Camera-type eye (tissue), 1 donor: ENCODE measurements at places on chromosomes 4 and X. TPM values are rescaled to one million over a fixed set of nuclear protein-coding genes. Genes with fewer than 3 reads are reported as not detected.

The HELT gene
- total RNA-seq = 1.0 TPM

The BMPR1B gene
- 13.0 TPM for total RNA-seq

The SSX1 gene
- total RNA-seq = not detected

The XKRX gene
- 0.77 TPM for total RNA-seq

The GPRASP2 gene
- 78.6 TPM for total RNA-seq

The CSAG1 gene
- not detected for total RNA-seq

The MORF4L2 gene
- total RNA-seq = 295 TPM

The PCDH10 gene
- total RNA-seq = 19.4 TPM

The HAND2 gene
- total RNA-seq = 0.33 TPM

The BRS3 gene
- total RNA-seq = not detected

The GPC3 gene
- total RNA-seq = 64.9 TPM

The ZDHHC15 gene
- 8.0 TPM for total RNA-seq

The CXCL8 gene
- 4.7 TPM for total RNA-seq

The RNF175 gene
- total RNA-seq = 9.8 TPM

The PTCHD1 gene
- total RNA-seq = 1.7 TPM

The YY2 gene
- 3.2 TPM for total RNA-seq

The KCNIP4 gene
- total RNA-seq = 16.3 TPM

The ATOH1 gene
- not detected for total RNA-seq

The CXXC4 gene
- 60.7 TPM for total RNA-seq

The ARL9 gene
- 0.99 TPM for total RNA-seq

The FMR1NB gene
- total RNA-seq = not detected

The ETDC gene
- total RNA-seq = not detected

The CSAG2 gene
- not detected for total RNA-seq

The PDE5A gene
- total RNA-seq = 101 TPM

The FAM9C gene
- not detected for total RNA-seq

The TRPC3 gene
- 5.3 TPM for total RNA-seq

The TAF7L gene
- total RNA-seq = not detected

The OPHN1 gene
- total RNA-seq = 19.1 TPM

The THOC2 gene
- 175 TPM for total RNA-seq

The TCP11X2 gene
- total RNA-seq = 6.8 TPM

The NXF2 gene
- not detected for total RNA-seq

The F8 gene
- 5.9 TPM for total RNA-seq

The XK gene
- total RNA-seq = 5.8 TPM

The EDA2R gene
- 2.6 TPM for total RNA-seq

The TLR1 gene
- 9.6 TPM for total RNA-seq

The IL2 gene
- not detected for total RNA-seq

The SPARCL1 gene
- total RNA-seq = 261 TPM

The TLL1 gene
- total RNA-seq = 23.9 TPM

The PCYT1B gene
- total RNA-seq = 30.8 TPM

The LNX1 gene
- total RNA-seq = 12.3 TPM

The IL2RG gene
- total RNA-seq = 1.3 TPM

The CD40LG gene
- not detected for total RNA-seq

The SNX12 gene
- total RNA-seq = 62.5 TPM
